ENCODE measurements at places on chromosomes 1 and 21.

DNA sequence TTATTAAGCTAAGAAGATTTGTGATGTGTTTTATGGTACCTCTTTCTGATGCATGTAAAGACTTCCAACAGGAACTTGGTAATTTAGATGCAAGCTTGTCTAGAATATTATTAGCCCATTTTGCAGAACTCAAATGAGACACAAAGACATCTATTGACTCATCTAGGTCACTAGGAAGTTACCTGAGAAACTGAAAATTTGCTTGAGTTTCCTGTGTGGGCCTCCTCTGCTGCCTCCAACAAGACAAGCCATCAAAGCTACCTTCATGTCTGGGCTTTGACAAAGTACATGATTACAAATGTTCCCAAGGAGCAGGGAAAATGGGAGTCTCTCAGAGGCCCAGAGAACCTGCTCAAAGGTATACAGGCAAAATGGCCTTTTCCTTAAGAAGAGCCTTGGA lies 5.6 kb downstream of the RUNX1 start:
- DNase-seq: no peak

- DNase-seq: no peak
Measured at GRCh38 chr1:164576291-164577271, 17.6 kb downstream of the PBX1 start.

DNA sequence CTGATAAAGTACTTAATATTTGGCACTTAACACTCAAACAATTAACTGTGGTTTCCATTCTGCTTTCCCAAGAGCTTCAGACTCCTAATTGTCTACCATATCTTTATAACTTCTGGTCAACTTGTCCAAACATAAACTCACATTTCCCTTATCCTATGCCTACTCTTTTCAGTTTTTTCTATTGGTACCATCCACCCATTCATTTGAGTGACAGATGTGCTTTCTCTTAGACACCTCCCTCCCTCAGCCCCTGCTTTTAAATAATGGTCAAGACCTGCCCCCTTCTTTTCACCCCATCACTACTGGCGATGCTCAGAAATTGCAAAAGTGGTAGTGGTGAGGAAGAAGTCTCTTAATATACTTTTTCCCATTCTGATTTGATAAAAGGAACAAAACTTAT lies 5.5 kb downstream of the SLC16A4 start:
- DNase-seq: no peak

DNA sequence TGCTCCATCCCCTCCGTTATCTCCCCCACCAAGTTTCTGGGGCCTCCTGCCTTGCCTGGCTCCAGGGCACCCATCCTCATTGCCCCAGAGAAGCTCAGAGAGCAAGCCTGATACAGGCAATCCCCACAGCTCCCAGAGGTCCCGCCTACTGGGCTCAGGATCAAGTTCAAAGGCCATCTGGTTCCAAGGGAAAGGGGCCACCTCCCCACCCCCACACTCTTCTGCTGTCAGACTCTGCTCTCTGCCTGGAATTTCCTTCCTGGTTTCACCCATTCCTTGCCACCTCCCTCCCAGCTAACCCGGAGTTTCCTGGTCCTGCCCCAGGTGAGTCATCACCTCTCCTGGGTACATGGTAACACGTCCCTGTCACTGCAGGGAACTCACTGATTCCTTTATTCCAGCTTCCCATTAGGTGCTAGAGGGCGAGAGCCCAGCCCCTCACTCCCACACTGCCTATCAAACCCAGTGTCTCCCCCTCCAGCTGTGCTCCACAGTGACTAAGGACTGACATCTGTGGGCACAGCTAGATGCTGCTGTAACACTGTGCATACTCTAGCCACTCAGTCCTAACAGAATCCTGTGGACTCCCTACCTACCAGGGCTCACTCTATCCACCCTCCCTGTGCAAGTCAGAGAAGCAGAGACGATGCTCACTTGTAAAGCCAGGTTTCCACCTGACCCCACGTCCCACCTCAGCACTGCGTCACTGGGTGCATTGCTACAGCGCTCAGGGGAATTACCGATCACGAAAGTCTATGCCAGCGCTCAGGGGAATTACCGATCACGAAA lies 21.8 kb downstream of the RSPH1 start:
- no peak for DNase-seq

- no peak for DNase-seq
Measured at GRCh38 chr1:162371611-162372010, 5.0 kb downstream of the SPATA46 start.

DNA sequence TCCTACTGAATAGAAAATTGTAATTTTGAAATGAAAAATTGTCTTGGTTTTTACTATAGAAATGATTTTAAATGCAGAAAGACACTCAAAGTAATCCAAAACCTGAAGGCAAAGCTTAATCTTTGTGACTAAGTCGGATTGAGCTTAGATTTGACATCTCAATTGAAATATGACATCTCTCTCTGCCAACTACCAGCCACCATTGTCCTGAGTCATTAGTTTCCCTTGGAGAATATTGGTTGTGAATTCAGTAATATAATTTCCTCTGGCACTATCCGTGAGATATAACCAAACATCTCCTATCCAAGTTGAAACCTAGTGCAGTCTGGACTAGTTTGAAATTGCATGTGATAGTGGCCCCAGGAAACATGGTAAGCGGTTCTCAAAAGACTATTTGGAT lies 37.1 kb downstream of the PLA2G4A start:
- DNase-seq: no peak

DNA sequence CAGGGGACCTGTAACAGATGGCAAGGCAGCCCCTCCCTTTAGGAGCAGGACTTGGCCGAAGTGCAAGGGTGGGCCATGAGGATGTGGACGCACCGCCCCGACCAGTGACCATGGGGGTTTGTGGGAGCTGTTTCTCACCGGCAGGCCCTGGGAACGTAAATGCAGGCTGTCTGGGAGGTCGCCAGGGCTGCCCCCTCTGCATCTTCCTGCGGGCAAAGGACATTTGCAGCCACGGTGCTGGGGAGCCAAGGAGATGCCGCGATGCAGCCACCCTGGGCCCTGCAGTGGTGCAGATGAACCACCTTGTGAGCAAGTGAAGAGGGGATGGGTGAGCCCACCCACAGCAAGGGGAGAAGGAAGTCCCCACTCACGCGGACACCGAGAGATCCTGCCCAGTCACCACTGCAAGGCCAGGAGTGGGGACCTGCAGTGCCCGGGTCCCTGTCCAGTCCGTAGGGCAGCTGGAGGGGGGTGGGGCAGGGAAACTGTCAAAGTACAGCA lies 121.1 kb downstream of the SIK1 start:
- DNase-seq: no peak

DNA sequence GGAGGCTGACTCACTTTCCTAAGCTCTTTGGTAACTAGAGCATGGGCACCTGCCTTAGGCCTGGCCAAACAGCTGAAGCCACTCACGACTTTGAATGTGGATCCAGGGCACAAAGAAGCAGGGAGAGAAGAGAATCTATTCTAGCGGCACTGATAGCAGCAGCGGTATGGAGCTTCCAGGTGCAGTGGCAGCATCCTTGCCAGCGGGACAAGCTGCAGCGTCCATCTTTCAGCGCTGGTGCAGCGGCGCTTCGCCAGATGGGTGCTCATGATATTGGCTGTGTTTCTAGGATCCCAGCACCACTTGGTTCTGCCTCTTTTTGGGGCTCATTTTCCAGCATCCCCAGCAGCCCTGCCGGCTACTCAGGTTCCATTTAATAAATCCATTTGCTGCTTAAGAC lies 184.2 kb downstream of the SLC44A5 start:
- DNase-seq: no peak

GRCh38 chr1:63575340-63575826 lies 17.8 kb upstream of the PGM1 start:
- no peak for DNase-seq

DNA sequence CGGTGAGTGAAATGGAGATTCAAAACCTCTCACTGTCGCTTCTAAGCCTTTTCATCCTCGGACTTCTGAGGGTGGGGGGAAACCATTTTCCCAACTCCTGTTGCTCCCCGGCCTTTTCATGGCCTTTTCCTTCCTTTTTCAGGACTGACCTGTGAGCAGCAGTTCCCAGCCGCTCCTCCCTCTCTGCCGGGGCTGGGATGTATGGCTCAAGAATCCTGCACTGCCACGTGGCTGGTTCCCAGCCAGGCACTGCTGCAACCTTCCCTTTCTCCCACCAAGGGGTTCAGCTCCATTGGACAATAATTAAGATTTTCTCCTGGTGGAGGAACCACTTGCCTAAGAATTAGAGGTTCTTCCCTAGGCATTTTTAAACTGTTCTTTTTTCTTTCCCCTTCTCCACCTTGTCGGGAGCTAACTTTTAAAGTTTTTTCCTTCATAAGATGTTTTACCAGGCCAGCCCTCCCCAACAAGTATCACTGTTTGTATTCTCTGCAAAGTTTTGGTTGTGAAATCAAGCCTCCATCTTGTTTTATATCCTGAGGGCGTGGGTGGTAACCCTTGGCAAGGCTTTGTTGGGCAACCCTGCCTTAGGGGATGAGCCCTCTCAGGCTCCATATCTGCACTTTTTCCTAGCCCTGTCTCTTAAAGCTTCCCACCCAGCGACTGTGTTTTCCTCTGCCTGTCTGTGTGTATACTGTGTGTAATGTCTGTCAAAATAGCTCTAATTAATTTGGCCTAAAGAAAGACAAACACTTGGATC lies 1166.6 kb upstream of the ADGRL2 start:
- no peak for DNase-seq

- DNase-seq: no peak
Measured at GRCh38 chr1:9182784-9183257, 51.8 kb upstream of the H6PD start.

GRCh38 chr1:206905295-206906164 lies 8.3 kb downstream of the IL24 start:
- DNase-seq: no peak

GRCh38 chr21:43734928-43735229 lies 15.9 kb downstream of the PDXK start:
- no peak for DNase-seq

GRCh38 chr1:218611916-218612585 lies 266.9 kb downstream of the TGFB2 start:
- no peak for DNase-seq

GRCh38 chr1:71666609-71667008 lies 585.8 kb upstream of the ZRANB2 start:
- DNase-seq: no peak

- DNase-seq: no peak
Measured at GRCh38 chr1:155942578-155943141, 1.2 kb downstream of the RXFP4 start.

DNA sequence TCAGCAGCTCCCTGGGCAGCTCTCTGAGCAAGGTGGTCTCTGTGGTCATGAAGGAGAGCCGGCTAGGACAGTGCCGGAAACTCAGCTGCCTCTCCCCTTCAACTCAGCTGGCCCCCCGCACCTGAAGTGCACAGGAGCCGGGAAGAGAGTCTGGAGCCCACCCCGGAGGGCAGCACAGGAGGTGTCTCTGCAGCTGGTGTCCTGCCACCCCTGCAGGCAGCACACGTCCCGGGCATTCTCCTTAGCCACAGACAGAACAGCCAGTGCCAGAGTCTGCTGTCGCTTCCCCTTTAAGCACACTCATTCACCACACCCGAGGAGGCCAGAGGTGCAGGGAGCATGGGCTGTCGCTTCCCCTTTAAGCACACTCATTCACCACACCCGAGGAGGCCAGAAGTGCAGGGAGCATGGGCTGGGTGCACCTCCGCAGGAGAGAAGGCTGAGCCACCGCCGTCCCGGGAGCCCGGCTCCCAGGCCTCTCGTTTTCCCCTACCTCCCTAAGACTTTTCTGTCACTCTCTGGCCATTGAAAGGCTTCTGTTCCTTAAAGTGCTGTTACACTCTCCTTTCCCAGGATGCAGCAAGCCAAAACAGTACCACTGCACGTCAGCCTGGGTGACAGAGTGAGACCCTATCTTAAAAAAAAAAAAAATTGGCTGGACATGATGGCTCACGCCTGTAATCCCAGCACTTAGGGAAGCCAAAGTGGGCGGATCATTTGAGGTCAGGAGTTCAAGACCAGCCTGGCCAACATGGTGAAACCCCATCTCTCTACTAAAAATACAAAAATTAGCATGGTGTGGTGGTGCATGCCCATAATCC lies 16.9 kb upstream of the SAMD11 start:
- DNase-seq: no peak

DNA sequence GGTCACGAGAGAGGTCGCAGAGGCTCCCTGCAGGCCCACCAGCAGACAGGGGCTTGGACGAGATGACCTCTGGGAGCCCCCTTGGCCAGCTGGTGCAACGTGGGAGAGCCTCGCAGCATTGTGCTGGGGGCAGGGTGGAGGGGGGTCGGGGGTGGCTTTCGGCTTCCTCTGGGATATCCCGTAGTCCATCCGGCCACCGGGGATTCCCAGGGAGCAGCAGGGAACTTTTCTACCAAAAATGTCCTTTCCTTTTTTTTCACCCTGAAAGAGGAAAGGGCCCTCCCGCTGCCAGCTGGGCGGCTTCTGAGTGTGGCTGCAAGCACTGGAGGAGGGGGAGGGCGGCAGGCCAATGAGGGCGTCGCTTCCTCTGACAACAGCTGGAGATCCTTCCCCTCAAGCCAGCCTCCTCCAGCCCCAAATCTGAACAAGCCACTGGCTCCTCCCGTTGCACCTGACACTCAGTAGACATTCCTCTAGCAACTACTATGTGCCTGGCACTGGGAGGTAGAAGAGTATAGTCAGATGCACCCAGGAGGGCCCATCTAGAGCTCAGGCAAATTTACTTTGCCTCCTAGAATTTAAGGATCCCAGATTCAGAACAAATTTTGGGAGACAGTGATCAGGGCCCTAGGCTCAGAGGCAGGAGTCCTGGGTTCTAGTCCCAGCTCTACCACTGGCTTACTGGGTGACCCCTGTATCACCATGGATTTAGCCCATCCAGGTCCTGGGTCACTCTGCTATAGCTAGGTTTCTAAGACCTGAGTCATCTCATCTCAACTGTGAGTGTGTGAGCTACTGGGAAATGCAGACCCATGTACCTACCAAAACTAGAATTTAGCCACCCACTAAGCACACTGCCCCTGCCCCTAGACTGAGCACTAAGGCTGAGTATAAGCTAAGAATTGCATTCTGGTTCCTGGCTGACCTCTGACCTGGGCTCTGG lies 2.7 kb downstream of the MOB3C start:
- no peak for DNase-seq

- no peak for DNase-seq
Measured at GRCh38 chr1:230749150-230749549, 2.0 kb downstream of the CAPN9 start.

DNA sequence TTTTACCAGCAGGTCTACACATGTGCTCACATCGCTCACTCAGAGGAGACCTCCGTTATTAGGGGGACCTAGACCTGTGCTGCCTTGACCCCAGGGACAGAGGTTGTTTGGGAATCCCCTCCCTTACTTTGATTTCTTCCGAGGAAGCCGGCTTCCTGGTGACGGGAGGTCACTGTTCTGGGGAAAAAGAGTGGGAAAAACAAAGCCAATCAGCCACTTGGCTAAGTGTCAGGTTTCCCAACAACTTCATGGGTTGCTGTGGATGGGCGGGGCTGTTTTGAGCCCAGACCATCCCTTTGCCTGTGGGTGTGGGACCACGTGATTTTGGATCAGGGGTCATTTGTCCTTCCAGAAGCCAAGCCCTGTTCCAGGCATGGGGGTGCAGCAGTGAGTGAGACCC lies 7.1 kb upstream of the KCNAB2 start:
- no peak for DNase-seq

- DNase-seq: no peak
Measured at GRCh38 chr1:91515994-91516393, 15.3 kb downstream of the CDC7 start.
